ENCODE measurements at places on chromosomes 7 and 10. TPM values are rescaled to one million over a fixed set of nuclear protein-coding genes. Genes with fewer than 3 reads are reported as not detected.
A peak's percentile ranks its signal among the peaks of the same experiment; 100 is the strongest.

DNA sequence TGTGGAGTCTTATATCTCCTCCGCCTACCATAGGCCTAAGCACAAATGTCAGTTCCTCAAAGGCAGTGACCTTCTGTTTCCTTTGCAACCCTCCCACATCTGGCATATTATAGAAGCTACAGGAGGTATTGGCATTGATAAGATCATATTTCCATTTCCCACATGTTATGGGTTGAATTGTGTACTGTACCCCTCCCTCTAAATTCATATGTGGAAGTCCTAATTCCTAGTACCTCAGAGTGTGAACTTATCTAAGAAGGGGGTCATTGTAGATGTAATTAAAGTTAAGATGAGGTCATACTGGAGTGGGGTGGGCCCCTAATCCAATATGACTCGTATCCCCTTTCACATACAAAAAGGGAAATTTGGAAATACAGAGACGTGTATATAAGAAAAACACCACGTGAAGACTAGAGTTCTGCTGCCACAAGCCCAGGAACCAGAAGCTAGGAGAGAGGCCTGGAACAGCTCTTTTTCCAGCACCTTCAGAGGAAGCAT, 6.1 kb upstream of the LAMB4 start:
- H3K4me3 ChIP-seq: no peak overlapping the region
- H3K36me3 ChIP-seq: no peaks in the 10 kb centered on the region
- H3K4me1 ChIP-seq: peaks cover 24% of the 10 kb centered on the region
- H3K27me3 ChIP-seq: no peaks in the 10 kb centered on the region
- DNase-seq: peak; percentile 11
- peak overlapping the region; percentile 96 for H3K27ac ChIP-seq

- H3K4me1 ChIP-seq: peaks cover 46% of the 10 kb centered on the region
- no peak overlapping the region for H3K27ac ChIP-seq
- H3K27me3 ChIP-seq: no peaks in the 10 kb centered on the region
- H3K4me3 ChIP-seq: no peak overlapping the region
- H3K36me3 ChIP-seq: peaks cover 7% of the 10 kb centered on the region
- no peak for DNase-seq
Observed at GRCh38 chr7:2093215-2093842, 139.4 kb downstream of the MAD1L1 start.

SDK1 gene
- 0.15 TPM for polyA plus RNA-seq

DNA sequence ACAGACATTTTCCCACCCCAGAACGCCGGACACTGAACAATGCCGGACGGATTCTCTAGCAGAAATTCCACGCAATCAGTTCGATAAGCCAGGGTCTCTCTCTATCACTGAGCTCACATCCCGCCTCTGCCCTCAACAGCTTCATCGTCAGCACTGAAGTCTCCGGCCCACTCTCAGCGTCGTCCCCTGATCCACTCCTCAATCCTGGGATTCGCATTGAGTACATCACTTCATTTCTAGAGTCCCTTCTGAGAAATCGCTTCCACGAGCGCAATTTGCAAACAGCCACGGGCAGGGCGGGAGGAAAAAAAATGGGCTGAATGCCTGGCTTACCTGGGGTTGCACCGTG, 365 bp downstream of the YME1L1 start:
- peak overlapping the region; percentile 100 for H3K27ac ChIP-seq
- peaks cover 8% of the 10 kb centered on the region for H3K36me3 ChIP-seq
- DNase-seq: no peak
- H3K27me3 ChIP-seq: no peaks in the 10 kb centered on the region
- H3K4me3 ChIP-seq: peak overlapping the region; percentile 100

TMEM168 gene
- polyA plus RNA-seq: 6.9 TPM

SLC16A9 gene
- 0.12 TPM for polyA plus RNA-seq

TET1 gene
- 0.92 TPM for polyA plus RNA-seq

GRCh38 chr7:12909483-12909882, 222.1 kb downstream of the ARL4A start:
- H3K36me3 ChIP-seq: no peaks in the 10 kb centered on the region
- H3K4me1 ChIP-seq: no peaks in the 10 kb centered on the region
- DNase-seq: no peak
- H3K27me3 ChIP-seq: no peaks in the 10 kb centered on the region
- H3K4me3 ChIP-seq: no peak overlapping the region

DNA sequence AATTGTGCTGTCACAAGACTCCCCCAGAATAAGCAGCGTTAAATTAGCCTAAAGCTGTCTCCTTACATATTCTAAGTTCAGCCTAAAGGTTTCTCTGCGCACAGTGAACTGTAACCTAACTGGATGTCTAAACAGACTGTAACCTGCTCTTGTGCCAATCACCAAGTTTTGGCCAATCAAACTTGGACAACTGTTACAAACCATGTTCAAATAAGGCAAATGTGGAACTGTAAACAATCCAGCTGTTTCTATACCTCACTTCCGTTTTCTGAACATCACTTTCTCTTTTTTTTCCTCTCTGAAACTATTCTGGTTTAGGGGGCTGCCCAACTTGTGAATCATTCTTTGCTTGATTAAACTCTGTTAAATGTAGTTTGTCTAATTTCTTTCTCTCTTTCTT, 252.2 kb upstream of the HABP2 start:
- H3K36me3 ChIP-seq: no peaks in the 10 kb centered on the region
- H3K27ac ChIP-seq: peak overlapping the region; percentile 80
- H3K4me3 ChIP-seq: no peak overlapping the region
- peak; percentile 54 for DNase-seq

GRCh38 chr10:67780759-67781538, 57.0 kb downstream of the DNAJC12 start:
- H3K4me1 ChIP-seq: peaks cover 35% of the 10 kb centered on the region
- H3K27ac ChIP-seq: no peak overlapping the region
- no peaks in the 10 kb centered on the region for H3K36me3 ChIP-seq
- no peak overlapping the region for H3K4me3 ChIP-seq

- H3K4me3 ChIP-seq: no peak overlapping the region
- DNase-seq: no peak
- peaks cover 46% of the 10 kb centered on the region for H3K27me3 ChIP-seq
- H3K4me1 ChIP-seq: peaks cover 12% of the 10 kb centered on the region
- H3K27ac ChIP-seq: no peak overlapping the region
Observed at GRCh38 chr7:65265933-65266519, 107.6 kb upstream of the ZNF92 start.

- no peaks in the 10 kb centered on the region for H3K4me1 ChIP-seq
- no peak overlapping the region for H3K27ac ChIP-seq
- no peaks in the 10 kb centered on the region for H3K36me3 ChIP-seq
- peaks cover 3% of the 10 kb centered on the region for H3K27me3 ChIP-seq
Observed at GRCh38 chr10:126640401-126640800, 30.1 kb downstream of the C10orf90 start.

DNA sequence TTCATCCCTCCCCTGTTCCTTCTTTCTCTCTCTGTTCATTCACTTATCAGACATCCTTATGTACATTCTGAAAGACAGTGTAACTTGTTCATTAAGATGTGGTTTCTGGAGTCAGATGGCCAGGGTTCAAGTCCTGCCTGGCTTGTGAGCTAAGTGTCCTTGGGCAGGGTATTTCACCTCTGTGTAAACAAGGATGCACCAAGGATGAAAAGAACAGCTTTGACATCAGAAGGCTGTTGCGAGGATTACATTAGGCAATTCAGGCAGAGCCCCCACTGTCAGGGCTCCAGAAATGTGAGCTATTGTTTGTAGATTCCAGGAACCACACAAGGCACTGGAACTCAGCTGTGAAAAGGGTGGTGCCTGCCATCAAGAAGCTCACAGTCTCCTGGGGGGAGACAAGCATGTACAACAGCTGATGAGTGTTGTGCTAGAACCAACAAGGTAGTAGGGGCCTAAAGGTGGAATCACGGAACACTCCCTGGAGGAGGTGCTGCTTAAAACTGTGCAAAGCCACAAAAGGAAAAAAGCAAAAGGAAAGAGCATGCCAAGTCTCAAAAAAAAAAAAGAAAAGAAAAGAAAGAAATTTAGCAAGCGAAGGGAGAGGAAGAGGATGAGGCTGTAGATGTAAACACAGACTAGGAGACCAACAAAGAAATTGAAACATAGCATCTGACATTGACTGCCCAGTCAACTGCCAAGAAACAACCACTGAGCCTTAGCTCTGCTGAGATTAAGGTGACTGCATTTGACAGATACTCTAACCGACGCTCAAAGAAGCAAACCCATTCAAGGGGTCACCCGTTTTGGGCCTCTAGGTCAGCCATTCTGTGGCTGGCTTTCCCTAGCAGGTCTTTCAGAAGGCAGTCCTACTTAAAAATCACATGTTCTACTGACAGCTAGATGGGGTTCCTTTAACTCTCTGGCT, 12.5 kb downstream of the PDLIM1 start:
- no peaks in the 10 kb centered on the region for H3K36me3 ChIP-seq
- no peak for DNase-seq
- peak overlapping the region; percentile 3 for H3K4me3 ChIP-seq
- peak overlapping the region; percentile 55 for H3K27ac ChIP-seq
- peaks cover 85% of the 10 kb centered on the region for H3K4me1 ChIP-seq

PPP1R3A gene
- not detected for polyA plus RNA-seq

FFAR4 gene
- polyA plus RNA-seq: not detected

DNA sequence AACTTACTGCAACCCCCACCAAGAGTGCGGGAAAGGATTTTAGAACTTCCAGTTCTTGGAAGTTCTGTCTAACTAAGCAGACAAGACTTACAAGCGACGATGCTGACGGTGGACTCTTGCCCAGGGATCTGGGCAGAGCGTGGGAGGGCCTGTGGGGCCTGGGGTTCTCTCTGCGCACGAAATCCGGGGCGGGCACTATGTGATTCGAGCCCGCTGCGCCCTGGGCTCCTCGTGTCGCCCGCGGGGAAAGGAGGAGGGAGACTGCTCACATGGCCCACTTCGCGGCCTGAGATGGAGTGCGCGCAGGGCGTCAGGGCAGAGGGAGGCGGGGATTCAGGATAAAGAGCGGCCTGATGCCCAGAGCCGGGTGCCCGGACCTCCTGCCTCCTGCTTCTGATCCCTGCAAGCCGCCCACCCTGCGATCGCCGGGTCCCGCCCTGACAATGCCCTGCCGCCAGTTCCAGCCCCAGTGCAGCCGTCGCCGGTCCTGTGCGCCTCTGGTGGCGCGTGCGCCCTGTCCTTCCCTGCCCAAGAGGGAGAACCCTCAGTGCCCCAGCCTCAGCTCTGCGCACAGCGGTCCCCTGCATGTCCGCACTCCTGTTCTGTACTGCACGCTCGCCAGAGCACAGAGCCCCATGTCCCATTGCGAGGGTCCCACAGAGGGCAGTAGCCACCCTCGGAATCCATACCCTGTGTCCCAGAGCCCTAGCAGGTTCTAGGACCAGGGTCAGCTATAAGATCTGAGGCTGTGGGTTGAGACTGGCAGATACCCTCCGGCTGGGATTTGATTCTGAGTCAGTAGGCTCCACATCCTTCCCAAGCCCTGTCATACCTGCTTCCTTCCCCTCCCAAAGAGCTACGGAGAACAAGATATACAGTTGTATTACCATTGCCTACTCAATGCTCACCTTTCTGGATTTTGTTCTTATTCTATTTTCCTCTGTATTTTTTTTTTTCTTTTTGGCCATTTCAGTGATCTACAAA, 99.4 kb upstream of the TMEM106B start:
- peaks cover 40% of the 10 kb centered on the region for H3K27me3 ChIP-seq
- peaks cover 9% of the 10 kb centered on the region for H3K4me1 ChIP-seq
- no peaks in the 10 kb centered on the region for H3K36me3 ChIP-seq
- DNase-seq: no peak
- no peak overlapping the region for H3K4me3 ChIP-seq

GRCh38 chr10:1651270-1651966, 85.9 kb downstream of the ADARB2 start:
- H3K27ac ChIP-seq: no peak overlapping the region
- no peaks in the 10 kb centered on the region for H3K4me1 ChIP-seq
- DNase-seq: no peak
- H3K4me3 ChIP-seq: no peak overlapping the region

ZNF488 gene
- polyA plus RNA-seq: not detected

- H3K4me3 ChIP-seq: no peak overlapping the region
- no peaks in the 10 kb centered on the region for H3K27me3 ChIP-seq
- DNase-seq: no peak
- H3K4me1 ChIP-seq: no peaks in the 10 kb centered on the region
Observed at GRCh38 chr7:83105063-83105462, 57.6 kb downstream of the PCLO start.

DNA sequence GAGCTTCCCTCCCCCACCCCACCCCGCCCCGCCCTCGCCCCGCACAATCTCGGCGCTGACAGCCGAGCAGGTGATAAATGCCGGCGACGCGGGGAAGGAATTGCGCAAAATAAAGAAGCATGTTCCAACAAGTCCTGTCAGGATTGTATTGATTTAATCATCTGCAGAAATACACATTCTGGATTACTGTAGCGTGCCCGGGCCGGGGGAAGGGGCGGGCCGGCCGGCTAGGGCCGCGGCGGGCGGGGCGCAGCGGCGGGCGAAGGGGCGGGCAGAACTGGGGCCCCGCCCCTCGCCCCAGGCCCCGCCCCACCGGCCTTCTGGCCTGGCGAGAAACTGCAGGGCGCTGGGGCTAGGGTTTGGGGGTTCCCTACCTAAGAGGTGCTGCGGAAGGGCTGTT, 88.9 kb upstream of the PAX2 start:
- DNase-seq: no peak
- H3K4me1 ChIP-seq: peaks cover 33% of the 10 kb centered on the region
- H3K27me3 ChIP-seq: peaks cover 73% of the 10 kb centered on the region

ARID5B gene
- 129 TPM for polyA plus RNA-seq

DNA sequence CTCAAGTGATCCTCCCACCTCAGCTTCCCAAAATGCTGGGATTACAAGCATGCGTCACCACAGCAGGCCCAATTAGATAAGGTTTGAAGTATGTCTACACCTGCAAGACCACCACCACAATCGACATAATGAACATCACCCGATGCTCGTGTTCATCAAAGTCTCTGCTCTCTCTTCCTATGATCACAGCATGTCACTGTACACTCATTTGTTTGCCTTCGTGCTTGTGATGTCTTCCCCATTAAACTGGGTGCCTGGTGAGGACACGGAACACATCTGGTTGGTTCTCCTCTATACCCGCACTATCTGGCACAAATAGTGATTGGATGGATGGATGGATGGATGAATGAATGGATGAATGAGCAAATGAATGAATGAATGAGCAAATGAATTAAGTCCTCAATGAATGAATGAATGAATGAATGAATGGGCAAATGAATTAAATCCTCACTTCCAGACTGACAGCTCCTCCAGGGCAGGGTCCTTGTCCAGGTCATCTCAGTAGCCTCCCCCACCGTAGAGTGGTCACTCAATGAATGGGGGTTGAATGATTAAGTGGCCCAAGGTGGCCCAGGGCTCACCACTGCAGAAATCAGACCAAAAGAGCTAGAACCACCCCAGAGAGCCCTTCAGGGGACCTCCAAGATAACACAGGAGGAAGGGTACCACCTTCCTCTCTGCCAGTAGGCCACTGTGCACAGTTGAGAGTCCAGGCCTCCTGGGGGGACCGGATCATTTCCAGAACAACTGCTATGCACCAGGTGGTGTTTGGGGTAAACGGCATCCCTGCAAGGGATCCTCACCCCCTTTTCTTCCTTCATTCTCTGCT, 101.9 kb upstream of the TNRC18 start:
- H3K27me3 ChIP-seq: no peaks in the 10 kb centered on the region
- no peak for DNase-seq
- H3K27ac ChIP-seq: peak overlapping the region; percentile 82
- H3K4me3 ChIP-seq: peak overlapping the region; percentile 47
- peaks cover 25% of the 10 kb centered on the region for H3K36me3 ChIP-seq
- peaks cover 52% of the 10 kb centered on the region for H3K4me1 ChIP-seq

C7orf57 gene
- polyA plus RNA-seq: not detected

GRCh38 chr10:50470345-50470744, 153.4 kb downstream of the SGMS1 start:
- peak overlapping the region; percentile 66 for H3K27ac ChIP-seq
- no peak for DNase-seq
- peaks cover 11% of the 10 kb centered on the region for H3K36me3 ChIP-seq
- peaks cover 40% of the 10 kb centered on the region for H3K4me1 ChIP-seq

TMEM184A gene
- polyA plus RNA-seq: 0.16 TPM

- no peak overlapping the region for H3K27ac ChIP-seq
- no peak for DNase-seq
- no peaks in the 10 kb centered on the region for H3K27me3 ChIP-seq
Observed at GRCh38 chr10:120931423-120931822, 80.3 kb downstream of the WDR11 start.

ACSM6 gene
- not detected for polyA plus RNA-seq
